Foreskin melanocyte (primary cell): ENCODE measurements at places on chromosomes 2 and 18.

GRCh38 chr2:191618046-191618780 is 59.7 kb upstream of the NABP1 start:
- DNase-seq = no peak

DNA sequence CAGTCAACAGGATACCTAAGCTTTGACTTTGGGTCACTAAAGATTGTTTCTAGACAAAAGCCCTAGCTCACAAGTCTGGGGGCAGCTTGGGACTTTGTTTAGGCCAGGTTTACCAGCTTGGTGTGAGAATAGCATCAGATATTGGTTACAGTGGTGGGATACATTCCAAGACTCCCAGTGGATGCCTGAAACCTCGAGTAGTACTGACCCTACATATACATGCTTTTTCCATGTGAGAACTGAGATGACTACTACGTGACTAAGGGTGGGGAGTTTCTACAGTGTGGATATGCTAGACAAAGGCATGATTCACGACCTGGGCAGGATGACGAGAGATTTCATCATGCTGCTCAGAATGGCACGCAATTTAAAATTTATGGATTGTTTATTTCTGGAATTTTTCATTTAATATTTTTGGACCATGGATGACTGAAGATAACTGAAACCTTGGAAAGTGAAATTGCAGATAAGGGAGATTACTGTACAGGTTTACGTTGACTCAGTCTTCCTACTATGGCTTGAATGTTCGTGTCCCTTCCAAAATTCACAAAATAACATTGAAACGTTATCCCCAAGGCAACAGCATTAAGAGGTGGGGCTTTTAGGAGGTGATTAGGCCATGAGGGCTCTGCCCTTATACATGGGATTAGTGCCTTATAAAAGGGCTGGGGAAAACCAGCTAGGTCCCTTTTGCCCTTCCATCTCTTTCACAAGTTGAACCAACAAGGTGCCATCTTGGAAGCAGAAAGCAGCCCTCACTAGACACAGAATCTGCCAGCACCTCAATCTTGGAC is 50.2 kb upstream of the CTAGE1 start:
- DNase-seq = peak; percentile 36

GRCh38 chr2:88329815-88330603 is 122.5 kb downstream of the FOXI3 start:
- no peak for DNase-seq

DNA sequence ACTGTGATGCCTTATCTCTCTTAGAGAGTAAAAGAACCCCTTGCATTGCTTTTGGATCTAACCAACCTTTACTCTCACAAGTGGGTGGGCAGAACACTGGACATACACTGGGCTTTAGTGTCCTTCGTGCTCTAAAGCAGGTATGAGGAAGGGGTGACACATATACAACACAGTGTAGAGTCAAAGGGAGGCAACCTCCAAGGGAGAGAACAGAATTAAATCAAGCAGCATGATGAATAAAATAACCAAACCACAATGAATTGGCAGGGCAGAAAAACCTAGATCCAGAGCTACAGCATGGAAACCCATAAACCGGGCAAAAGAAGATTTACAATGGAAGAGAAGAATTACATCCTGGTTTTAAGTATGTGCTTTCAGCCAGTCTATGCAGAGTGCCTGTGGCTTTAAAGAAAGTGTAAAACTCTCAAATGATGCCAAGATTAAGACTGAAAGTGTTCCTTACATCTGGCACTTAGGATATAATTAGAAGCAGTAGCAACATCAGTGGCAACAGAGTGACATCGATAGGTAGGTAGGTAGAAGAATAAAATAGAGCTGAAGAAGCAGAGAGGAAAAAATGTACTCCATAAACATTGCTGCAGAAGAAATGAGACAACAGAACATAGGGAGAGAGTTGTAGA is 191.7 kb upstream of the ZC3H15 start:
- DNase-seq = no peak

GRCh38 chr18:55250768-55251173 is 291.5 kb upstream of the CCDC68 start:
- DNase-seq = no peak

GRCh38 chr2:11672407-11672806 is 2.4 kb upstream of the NTSR2 start:
- no peak for DNase-seq

DNA sequence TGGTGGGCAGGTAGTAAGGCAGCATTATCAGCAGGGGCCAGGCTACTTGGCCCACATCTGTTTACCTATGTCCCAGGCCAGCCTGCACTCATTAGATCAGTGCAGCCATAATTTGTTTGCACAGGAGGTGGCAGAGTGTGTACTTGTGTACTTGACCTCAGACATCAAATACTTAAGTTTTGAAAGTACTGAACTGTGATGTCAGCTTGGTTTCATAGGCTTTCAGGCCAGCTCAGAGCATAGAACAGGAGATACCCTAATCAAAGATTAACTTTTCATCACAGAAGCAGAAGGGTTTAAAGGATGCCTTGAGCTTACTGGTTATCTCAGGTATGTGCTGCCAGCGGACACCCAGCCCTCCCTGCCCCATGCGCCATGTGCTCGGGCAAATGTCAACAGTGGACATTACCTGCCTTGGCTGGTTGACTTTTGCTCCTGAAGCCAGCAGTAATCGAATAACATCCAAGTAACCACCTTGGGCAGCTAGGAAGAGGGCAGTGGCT is 33.2 kb downstream of the ANKRD29 start:
- no peak for DNase-seq

- DNase-seq = no peak
Observed at GRCh38 chr2:119647440-119648169, 31.4 kb upstream of the TMEM177 start.

DNA sequence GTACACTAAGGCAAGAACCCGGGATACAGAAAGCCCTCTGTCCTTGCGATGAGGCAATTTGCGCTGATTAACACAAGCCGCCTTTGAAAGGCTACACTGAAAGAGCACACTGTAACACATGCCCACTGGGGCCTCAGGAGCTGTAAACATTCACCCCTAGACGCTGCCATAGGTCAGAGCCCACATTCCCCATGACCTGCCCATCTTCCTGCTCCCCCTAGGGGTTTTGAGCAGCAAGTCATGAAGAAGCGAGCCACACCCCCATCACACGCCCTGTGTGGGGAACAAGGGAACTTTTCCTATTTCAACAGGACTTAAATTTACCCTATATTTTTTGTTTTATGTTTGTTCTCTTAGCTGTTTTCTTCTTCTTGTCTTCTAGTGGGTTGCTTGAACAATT is 47.8 kb upstream of the SLC4A10 start:
- no peak for DNase-seq

DNA sequence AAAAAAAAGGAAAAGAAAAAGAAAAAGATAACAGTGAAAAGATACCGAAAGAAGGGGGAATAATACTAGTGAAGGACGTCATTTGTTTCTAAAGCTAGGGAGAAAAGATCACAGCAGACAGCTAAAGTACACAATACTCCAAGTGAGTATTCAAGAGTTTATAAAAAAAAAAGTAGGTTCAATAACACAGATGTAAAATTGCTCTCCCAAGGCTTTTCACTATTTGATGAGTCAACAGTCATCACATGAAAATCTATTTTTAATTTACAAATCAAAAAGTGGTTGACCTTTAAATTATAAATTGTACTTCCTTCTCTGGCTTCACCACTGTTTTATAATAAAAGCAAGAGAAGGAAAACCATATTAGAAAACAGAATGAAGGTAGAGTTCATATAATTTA is 144.0 kb downstream of the ZRANB3 start:
- peak; percentile 32 for DNase-seq

GRCh38 chr2:146602856-146603255 is 1242.0 kb upstream of the ACVR2A start:
- no peak for DNase-seq

DNA sequence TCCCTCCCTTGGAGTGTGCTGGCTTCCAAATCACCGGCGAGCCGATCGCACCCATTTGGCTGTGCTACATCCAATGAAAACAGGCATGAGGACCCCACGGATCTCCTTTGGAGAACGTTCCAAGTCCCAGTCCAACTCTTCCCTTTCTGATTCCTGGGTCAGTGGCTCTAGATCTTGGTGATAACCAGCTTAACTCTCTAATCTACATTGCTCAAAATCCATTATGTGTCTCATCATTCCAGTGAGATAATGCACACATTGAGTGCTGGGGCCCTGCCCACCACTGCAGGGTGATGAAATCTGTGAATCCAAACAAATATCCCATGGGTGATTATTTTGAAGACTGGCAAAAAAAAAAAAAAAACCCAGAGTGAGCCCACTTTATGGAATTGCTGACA is 232.7 kb upstream of the COPS8 start:
- DNase-seq = no peak

GRCh38 chr2:168773719-168774521 is 28.5 kb upstream of the NOSTRIN start:
- DNase-seq = no peak
